ENCODE measurements at places on chromosomes 16 and 17. TPM values are rescaled to one million over a fixed set of nuclear protein-coding genes. Genes with fewer than 3 reads are reported as not detected.

GRCh38 chr17:10112962-10113361 lies 85.4 kb downstream of the GAS7 start:
- no peaks in the 10 kb centered on the region for H3K4me1 ChIP-seq
- H3K27ac ChIP-seq: no peak overlapping the region
- H3K27me3 ChIP-seq: no peaks in the 10 kb centered on the region
- no peak for DNase-seq

DNA sequence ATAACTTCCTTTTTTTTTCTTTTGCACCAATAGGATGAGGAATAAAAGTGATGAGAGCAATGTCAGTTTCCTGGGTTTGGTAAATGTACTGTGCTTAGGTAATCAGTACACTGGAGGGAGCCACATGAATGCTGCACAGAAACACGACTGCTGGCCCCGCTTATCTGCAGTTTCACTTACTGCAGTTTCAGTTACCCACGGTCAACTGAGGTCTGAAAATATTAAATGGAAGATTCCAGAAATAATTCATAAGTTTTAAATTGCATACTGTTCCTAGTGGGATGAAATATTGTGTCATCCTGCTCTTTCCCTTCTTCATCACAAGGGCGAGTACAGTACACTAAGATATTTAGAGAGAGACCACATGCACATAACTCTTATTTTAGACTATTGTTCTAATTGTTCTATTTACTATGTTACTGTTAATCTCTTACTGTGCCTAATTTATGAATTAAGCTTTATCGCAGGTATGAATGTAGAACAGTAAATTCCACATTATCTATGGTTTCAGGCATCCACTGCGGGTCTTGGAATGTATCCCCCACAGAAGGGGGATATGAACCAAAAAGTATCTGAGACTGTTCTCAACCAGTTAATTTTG lies 6.4 kb upstream of the LGALS3BP start:
- no peak for DNase-seq
- H3K4me3 ChIP-seq: no peak overlapping the region
- peaks cover 6% of the 10 kb centered on the region for H3K4me1 ChIP-seq
- H3K27me3 ChIP-seq: peaks cover 8% of the 10 kb centered on the region
- H3K36me3 ChIP-seq: no peaks in the 10 kb centered on the region
- no peak overlapping the region for H3K27ac ChIP-seq

DNA sequence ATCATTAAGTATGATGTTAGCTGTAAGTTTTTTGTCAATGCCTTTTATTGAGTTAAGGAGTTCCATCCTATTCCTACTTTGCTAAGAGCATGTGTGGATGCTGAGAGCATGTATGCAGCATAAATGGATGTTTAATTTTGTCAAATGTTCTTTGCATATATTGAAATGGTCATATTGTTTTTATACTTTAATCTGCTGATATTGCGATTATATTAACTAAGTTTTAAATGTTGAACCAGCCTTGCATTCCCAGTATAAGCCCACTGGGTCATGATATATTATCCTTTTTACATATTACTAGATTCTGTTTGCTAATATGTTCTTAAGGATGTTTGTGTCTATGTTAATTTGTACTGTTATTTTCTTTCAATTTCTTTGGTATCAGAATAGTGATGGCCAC lies 53.2 kb downstream of the CCDC182 start:
- DNase-seq: no peak
- peaks cover 3% of the 10 kb centered on the region for H3K36me3 ChIP-seq
- H3K4me1 ChIP-seq: no peaks in the 10 kb centered on the region
- H3K27me3 ChIP-seq: no peaks in the 10 kb centered on the region
- no peak overlapping the region for H3K27ac ChIP-seq

- peak; percentile 17 for DNase-seq
- H3K27ac ChIP-seq: no peak overlapping the region
- peak overlapping the region; percentile 71 for H3K4me3 ChIP-seq
- no peaks in the 10 kb centered on the region for H3K27me3 ChIP-seq
- no peaks in the 10 kb centered on the region for H3K36me3 ChIP-seq
These were observed 800 bp downstream of the ZNF747 start for GRCh38 chr16:30533748-30534367.

DNA sequence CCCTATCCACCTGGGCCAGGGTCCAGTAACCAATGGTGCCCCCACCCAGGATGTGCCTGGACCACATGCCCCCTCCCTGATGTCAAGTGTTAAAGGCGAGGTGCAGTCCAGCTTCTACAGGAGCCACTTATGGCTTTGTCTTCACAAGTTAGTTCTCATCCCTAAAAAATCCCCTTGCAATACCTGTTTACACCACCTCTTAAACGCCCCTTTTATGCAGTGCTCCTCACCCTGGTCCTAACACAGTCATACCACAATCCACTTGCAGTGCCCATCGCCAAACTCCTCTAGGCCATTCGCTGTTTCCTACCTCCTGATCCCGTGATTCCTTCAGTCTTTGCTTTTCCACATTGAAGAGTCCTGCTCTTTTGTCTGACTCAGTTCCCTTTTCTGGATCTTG lies 7.1 kb downstream of the GLYR1 start:
- peaks cover 9% of the 10 kb centered on the region for H3K36me3 ChIP-seq
- DNase-seq: no peak
- H3K4me1 ChIP-seq: no peaks in the 10 kb centered on the region
- no peaks in the 10 kb centered on the region for H3K27me3 ChIP-seq

- no peaks in the 10 kb centered on the region for H3K4me1 ChIP-seq
- DNase-seq: no peak
- H3K27me3 ChIP-seq: no peaks in the 10 kb centered on the region
These were observed 28.9 kb downstream of the WFDC1 start for GRCh38 chr16:84323606-84324005.

- H3K4me3 ChIP-seq: no peak overlapping the region
- H3K27ac ChIP-seq: no peak overlapping the region
- H3K36me3 ChIP-seq: no peaks in the 10 kb centered on the region
- peaks cover 6% of the 10 kb centered on the region for H3K4me1 ChIP-seq
- no peaks in the 10 kb centered on the region for H3K27me3 ChIP-seq
These were observed 9.1 kb downstream of the ZSCAN10 start for GRCh38 chr16:3089717-3090592.

- no peaks in the 10 kb centered on the region for H3K36me3 ChIP-seq
- DNase-seq: no peak
- peaks cover 7% of the 10 kb centered on the region for H3K27me3 ChIP-seq
- no peak overlapping the region for H3K27ac ChIP-seq
- peaks cover 5% of the 10 kb centered on the region for H3K4me1 ChIP-seq
- no peak overlapping the region for H3K4me3 ChIP-seq
These were observed 20.8 kb upstream of the PLLP start for GRCh38 chr16:57305159-57305811.

DNA sequence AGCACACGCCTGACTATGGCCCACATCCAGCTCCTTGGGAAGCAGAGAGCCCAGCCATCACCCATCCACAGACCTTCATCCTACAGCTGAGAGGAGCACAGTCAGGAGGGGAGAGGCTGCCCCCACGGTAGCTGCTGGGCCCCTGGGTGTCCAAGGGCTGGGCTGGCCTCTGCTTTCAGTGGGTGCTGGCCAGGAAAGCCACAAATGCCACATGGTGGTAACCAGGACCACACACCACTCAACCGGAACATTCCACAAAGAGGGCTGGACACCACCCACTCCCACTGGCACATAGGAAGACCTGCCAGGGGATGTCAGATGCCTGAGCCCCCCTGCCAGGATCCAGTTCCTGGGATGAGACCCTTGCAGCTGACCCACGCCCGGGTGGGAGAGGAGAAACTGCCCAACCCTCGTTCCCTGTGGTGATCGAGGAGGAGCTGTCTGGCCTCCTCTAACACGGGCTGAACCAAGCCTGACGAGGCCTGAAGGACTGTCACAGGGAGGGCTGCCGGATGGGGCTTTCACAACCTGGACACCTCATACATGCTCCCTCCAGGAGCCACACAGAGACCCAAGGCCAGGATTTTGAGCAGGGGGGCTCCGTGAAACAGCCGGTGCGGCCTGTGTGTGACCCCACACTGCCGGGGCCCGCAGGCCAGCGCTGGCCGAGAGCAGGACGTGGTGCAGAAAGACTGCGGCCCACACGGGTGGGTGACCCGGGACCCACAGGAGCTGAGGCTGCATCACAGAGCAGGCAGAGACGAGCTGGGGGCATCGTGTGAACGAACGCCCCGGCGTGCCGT lies 30.7 kb downstream of the PIEZO1 start:
- no peak overlapping the region for H3K4me3 ChIP-seq
- H3K27ac ChIP-seq: no peak overlapping the region

GRCh38 chr17:7589204-7589868 lies 558 bp downstream of the SOX15 start:
- H3K4me1 ChIP-seq: peaks cover 45% of the 10 kb centered on the region
- peak overlapping the region; percentile 99 for H3K27ac ChIP-seq
- no peaks in the 10 kb centered on the region for H3K27me3 ChIP-seq
- peak; percentile 94 for DNase-seq

DNA sequence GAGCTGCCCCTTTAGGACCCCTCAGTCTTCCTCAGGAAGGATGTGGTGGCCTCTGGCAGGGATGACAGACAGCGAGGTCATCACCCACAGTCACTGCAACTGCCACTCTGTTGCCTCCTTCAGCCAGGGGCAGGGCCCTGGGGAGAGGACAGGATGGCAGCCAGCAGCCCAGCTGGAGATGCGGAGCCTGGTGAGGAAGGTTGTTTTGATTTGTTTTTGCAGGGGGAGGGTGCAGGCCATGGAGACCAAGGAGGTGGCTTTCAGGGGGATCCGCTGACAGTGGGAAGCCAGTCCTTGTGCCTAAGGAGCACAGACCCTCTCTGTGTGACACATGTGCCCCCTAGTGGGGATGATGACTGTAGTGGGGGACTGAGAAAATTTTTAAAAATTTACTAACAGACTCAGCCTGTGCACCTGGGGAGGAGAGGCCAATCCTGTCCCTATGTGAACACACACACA lies 7.4 kb downstream of the PRCD start:
- H3K4me3 ChIP-seq: no peak overlapping the region
- H3K27ac ChIP-seq: no peak overlapping the region
- peaks cover 21% of the 10 kb centered on the region for H3K27me3 ChIP-seq
- H3K36me3 ChIP-seq: no peaks in the 10 kb centered on the region
- H3K4me1 ChIP-seq: peaks cover 24% of the 10 kb centered on the region

TOM1L2 gene
- total RNA-seq: 6.5 TPM

TMEM88 gene
- total RNA-seq: 13.8 TPM

EXOC7 gene
- total RNA-seq: 72.8 TPM

FBXW10 gene
- 0.15 TPM for total RNA-seq

TNFRSF13B gene
- total RNA-seq: not detected

ARL6IP1 gene
- 777 TPM for total RNA-seq

MED31 gene
- 7.3 TPM for total RNA-seq

TP53TG3F gene
- total RNA-seq: not detected
